Activated CD4-positive, alpha-beta T cell treated with anti-CD3 and anti-CD28 coated beads, Interleukin-2, Interleukin-6, amounts not matched to agents 100 ng/mL and 50 ng/mL, durations not matched to agents 16 hours and 8 hours (primary cell): ENCODE measurements at places on chromosomes 1 and 21.

- DNase-seq = no peak
Observed at GRCh38 chr21:10463156-10463555, 58.2 kb upstream of the TPTE start.

GRCh38 chr1:54223441-54224202, 23.7 kb downstream of the MRPL37 start:
- DNase-seq = no peak

DNA sequence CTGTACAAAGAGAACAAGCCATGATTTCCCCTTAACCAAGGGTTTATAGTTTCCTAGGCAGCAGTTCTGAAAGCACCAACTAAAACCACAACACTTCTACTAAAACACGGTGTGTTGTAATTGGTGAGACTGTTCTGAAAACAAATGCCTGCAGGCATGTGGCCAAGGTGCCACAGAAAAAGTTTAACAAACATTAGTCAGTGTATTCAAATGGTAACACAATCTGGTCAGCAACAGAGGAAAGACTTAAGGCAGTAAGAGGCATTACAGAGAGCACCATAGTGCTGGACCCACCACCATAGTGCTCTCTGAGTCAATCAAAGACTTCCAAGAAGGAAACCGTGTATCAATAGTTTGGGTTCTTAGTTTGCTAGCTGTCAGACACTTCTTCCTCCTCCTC, 16.7 kb downstream of the SNIP1 start:
- peak; percentile 49 for DNase-seq

DNA sequence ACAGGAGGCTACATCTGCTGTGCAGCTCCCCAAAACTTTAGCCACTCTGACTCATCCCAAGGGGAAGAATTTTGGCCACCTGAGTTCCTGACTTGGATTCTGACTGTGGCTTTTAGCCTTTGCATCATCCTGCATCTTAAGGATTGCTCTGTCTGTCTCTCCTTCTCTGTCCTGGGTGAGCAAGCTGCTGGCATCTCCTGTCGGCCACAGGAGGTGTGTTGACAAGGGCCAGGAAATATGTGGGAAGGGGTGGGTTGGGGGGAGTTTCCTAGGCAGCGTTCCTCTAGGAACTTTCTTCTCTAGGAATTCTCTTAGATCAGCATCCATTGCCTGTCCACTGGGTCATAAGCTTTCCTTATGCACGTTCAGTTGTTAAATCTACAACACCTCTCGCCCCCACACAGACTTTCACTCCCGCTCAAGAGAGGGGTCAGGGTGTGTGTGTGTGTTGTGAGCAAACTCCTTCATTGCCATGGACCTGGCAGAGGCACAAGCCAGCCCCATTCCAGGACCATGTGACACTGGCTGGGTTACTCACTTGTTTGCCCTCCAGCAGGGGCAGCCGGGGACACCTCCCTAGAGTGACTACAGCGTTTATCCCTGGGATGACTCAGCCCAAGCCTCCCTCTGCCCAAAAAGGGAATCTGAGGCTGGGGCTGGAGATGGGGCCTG, 145.0 kb upstream of the DUSP10 start:
- no peak for DNase-seq

DNA sequence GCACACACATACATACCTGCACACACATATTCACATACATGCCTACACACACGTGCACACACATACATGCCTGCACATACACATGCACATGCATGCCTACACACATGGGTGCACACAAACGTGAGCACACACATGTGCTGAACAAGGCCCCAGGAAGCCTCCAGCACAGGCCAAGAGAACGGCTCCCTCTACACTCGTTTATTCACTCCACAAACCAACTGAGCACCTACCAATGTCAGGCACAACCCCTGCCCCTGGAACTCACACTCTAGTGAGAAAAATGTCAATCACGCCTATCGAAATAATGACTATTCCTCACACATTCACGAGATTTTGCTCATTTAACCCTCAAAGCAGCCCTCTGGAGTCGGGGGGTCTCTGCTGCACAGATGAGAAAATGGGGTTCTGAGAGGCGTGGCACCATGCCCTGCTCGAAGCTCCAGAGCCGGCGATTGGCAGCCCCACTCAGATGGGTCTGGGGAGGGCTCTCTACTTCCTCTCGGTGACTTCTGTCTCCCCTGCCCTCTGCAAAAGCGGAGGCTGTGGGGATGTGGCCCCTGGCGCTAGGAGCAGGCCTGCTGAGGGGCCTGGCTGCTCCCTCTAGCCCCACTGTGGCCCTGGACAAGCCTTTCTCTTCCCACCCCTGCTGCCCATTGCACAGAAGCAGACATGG, 90.2 kb upstream of the RUNX3 start:
- DNase-seq = no peak

- no peak for DNase-seq
Observed at GRCh38 chr1:205632669-205633169, 908 bp upstream of the ELK4 start.

GRCh38 chr21:37348664-37349063, 17.9 kb upstream of the DYRK1A start:
- no peak for DNase-seq

DNA sequence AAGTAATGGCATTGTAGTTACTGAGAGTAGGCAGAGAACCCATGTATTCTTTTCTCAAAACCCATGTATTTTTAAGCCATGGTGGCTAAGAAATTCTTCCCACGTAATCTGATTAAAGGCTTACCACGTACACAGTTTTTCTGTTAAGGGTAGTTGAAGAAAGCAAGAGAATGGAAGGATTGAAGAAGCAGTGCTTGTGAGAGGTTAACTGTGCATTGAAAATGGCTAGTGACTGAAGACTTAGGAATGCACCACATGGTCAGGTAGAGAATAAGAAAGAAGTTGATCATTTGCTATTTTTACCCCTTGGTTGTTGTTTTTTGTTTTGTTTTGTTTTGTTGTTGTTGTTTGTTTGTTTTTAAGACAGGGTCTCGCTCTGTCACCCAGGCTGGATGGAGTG, 178.9 kb upstream of the SNX7 start:
- DNase-seq = no peak

DNA sequence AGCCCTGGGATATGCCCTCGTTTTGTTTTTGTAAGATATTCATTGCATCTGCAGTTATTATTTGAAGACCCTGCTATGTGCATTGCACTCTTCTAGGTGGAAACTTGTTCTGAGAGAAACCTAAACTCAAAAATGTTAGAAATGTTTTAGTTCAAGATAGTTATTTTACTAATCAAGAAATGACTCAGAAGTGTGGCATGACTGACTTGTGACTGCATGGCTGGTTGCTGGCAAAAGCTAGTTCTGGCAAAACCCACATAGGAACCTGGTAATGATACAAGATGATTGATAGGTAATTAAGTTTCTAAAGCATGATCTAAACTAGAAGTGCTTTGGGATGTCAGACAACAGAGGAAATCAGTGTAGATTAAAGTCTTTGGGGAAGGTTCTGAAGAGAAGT, 33.8 kb upstream of the NFASC start:
- no peak for DNase-seq

- peak; percentile 10 for DNase-seq
Observed at GRCh38 chr21:46459356-46460112, 843 bp downstream of the DIP2A start.

GRCh38 chr1:27322569-27323240, 742 bp downstream of the TMEM222 start:
- peak; percentile 8 for DNase-seq

DNA sequence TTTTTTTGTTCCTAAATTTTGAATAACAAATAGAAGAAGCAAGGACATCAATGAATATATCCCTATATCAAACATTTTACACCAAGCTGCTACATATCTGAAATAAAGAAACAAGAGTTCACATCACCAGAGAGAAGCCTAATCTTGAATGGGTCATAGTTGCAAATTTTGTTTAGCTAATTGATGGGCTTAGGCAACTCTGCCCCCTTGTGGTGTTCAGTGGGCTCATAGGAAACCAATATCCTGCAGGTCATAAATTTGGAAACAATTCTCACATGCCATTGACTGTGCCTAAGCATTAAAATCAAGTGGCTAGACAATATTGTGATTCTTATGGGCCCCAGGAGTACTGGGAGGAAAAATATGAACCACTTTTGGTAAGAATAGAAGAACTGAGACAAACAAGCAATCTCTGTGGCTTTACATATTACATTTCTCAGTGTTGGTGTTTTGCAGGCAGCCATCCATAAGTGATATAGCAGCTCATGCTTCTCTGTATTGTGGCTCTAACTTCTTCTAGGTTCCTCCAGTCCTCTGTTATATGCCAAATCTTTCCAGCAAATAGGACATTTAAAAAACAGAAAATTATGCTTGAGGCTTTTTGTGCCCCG, 1262.8 kb upstream of the PRMT6 start:
- DNase-seq = peak; percentile 40

- DNase-seq = no peak
Observed at GRCh38 chr1:98278055-98278454, 357.2 kb upstream of the DPYD start.

- no peak for DNase-seq
Observed at GRCh38 chr1:77447669-77448068, 165.8 kb downstream of the AK5 start.

- peak; percentile 16 for DNase-seq
Observed at GRCh38 chr1:51341876-51342496, 11.6 kb upstream of the TTC39A start.

- peak; percentile 70 for DNase-seq
Observed at GRCh38 chr21:15682186-15682895, 47.4 kb upstream of the USP25 start.

GRCh38 chr1:12269351-12269750, 39.5 kb downstream of the VPS13D start:
- no peak for DNase-seq

GRCh38 chr21:46229133-46229922, 754 bp upstream of the LSS start:
- no peak for DNase-seq

GRCh38 chr1:225423518-225423855, 4.4 kb downstream of the LBR start:
- no peak for DNase-seq

DNA sequence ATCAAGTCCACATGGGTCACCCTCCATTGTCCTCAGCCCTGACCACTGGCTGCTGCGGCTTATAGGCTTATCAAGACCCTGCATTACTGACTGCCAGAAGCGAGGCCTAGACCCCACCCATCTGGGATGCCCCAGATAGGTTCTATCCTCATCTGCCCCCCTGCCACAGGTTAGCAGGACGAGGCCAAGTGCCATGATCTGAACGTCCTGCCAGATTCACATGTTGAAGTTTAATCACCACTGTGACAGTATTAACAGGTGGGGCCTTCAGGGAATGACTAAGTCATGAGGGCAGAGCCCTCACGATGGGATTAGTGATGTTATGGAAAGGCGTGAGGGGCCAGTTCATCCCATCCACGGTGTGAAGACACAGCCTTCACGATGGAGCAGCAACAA, 6.2 kb upstream of the CPLANE2 start:
- DNase-seq = no peak

DNA sequence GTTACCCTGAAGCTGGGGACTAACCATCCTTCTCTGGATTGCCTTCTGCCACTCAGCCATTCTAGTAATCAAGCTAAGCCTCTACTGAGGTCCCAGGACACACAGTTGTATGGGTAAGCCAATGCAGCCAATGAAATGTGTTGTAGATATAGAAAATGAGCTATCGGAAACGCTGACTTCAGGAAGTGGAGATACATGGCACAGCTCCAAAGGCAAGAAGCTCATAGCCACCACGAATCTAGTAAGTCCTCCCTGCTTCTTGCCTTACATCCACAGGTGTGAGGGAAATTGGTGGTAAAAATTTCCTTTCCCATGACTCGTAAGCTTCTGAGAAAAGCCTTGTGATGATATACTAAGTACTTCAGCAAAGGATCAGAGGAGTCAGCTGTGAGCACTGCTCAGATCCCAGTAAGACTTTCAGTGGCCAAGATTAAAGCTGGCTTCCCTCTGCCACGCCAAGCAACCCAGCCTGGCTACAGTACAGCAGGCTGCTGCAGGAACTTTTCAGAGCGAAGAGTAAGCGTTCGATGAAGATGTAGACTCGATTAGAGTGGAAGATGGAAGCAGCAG, 117.7 kb downstream of the SIM2 start:
- DNase-seq = no peak

DNA sequence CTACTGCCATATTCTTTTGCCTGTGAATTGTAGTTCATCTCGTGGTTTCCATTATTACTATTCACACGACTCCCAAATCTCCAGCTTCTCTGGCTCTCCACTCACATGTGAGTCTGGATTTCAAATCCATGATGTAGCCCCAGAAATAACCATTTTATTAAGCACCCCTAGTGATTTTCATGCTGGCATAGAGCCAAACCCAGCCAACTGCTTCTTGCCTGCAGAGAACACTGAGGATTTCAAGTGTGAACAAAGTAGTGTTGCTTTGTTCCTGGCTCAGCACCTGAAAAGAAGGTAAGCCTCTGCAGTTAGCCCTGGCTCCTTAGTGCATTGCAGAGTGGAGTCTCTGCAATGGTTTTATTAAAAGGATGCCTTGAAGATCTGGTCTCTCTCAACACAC, 25.9 kb downstream of the UTP25 start:
- no peak for DNase-seq

GRCh38 chr21:33988237-33989017, 72.8 kb upstream of the ATP5PO start:
- no peak for DNase-seq

DNA sequence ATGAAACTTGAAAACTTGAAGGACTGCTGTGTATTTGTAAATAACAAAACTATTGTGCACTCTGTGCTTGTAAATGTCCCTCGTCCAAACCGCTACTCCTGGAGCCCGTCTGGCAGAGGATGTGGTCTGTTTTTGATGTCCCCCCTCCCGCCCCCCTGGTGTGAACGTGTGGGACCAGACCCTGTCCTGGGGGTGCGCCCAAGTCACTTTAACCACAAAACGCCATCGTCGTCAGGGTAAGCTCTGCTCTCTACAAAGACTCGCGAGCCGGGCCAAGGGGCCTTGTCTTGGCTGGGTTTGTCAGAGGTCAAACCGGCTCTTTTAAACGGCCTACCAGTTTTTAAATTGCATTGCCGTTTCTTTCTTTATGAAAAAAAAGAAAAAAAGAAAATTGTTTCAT, 87.4 kb upstream of the TMEM51 start:
- DNase-seq = no peak

GRCh38 chr1:31811605-31812004, 4.2 kb downstream of the SPOCD1 start:
- DNase-seq = no peak

- no peak for DNase-seq
Observed at GRCh38 chr1:10979483-10979920, 33.0 kb upstream of the TARDBP start.

DNA sequence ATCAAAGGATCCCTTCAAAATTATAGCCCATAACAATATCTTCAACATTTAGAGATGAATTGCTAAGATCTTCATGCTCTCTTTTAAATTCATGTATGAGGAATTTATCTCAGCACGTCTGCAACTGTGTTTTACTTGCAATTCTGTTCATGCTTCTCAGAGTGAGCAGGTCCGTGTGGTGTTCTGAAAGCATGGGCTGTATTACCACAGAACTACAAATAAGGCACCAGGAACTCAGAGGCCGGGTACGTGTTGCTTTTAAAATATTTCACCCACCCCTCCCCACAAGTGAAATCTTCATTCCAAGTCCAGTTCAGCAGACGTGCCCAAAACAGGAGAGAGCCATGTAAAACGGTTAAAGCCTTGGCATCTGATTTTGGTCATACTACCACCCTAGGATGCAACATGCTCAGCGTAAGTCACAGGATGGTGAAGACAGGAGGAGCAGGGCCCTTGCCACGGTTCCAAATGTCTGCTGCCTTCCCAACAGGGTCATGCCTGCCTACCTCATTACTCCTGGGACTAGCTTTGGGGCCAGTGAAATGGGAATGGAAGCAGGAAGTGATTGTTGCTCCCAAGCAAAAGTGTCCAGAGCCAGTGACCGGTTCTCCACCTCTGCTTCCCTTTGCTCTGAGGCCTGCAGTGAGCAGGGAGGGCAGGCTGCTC, 133.7 kb downstream of the PTPN14 start:
- no peak for DNase-seq

GRCh38 chr1:28258628-28259251, 578 bp upstream of the SESN2 start:
- no peak for DNase-seq
